ENCODE measurements at places on chromosomes 11 and 22.

DNA sequence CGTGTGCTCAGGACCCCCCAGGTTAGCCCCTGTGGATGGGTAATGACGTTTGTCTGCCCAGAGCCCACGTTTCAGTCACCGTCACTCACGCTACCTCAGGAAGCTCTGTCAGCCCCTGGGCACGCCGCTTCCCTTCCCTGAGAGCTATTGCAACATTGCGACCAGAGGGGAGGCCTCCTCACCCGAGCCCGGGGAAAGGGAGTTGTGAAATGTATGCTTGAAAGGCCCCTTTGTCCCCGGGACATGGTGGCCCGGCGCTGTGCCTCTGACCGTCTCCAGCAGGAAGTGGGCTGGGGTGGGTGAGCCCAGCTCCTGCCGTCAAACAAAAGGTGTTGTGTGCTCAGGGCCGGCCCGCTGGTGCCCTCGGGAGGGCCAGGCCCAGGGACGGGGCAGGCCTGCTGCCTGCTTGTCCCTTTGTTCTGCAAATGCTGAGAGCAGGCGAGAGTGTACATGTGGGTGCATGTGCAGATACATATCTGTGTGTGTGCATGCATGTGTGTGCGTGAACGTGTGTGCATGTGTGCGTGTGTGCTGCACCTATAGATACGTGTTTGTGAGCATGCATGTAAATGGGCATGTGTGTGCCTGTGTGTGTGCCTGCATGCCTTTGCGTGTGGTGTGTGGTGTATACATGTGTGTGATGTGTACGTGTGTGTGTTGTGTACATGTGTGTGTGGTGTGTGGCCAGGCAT is 1125.0 kb downstream of the BRD1 start:
- no peak for DNase-seq

DNA sequence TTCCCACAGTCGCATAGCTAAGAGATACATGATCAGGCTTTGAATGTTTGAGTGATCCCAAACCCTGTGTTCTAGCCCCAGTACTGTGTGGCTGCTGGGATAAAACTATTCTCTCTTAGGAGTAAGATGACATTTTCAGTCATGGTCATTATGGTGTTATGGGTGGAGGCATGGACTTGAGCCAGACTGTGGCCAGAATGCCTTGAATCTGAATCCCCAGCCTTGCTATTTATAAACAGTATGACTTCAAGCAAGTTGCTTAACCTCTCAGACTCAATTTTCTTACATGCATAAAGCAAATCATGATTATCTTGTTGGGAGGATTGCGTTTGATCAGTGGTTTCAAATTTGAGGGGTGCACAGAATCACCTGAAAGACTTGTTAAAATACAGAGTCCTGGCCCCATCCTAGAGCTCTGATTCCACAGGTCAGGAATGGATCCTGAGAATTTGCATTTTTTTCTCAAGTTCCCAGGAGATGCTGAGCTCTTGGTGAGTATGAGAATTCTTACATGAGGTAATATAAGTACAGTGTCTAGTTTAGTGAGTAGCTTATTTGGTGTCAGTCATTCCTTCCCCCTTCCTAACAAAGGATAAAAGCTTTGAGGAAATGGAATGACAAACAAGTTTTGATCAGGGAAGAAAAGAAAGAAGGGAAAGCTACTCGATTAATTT is 571.7 kb downstream of the METTL15 start:
- DNase-seq, result no peak

DNA sequence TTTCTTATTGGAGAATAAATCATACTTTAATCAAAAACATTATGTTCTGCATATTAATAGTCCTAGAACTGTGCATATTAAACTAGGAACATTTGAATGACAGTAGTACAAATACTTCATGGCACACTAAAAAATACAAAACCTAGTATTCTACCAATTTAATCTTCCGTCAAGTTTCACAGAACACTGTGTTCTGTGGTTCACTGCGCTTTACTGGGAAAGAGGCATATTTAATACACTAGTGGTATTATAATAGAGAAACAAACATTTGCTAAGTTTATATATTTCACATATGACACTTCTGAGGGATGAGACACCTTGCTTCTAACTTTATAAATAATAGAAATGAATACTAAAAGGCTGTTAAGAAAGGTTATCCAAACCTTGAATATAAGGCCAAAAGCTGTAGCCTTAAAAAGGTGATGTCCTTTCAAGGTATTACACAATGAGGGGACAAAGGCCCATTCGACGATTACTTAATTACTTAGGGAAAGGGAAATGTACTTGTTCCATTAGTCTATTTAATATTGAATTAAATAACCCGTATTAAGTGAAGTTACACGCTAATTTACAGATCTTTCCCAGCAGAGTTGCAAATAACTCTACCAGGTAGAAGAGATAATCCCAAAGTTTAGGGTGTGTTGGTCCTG is 48.0 kb downstream of the NARS2 start:
- no peak for DNase-seq

- DNase-seq, result no peak
Observed at GRCh38 chr11:9527481-9528135, 45.9 kb upstream of the WEE1 start.

GRCh38 chr11:11524436-11525061 is 97.3 kb downstream of the GALNT18 start:
- no peak for DNase-seq

DNA sequence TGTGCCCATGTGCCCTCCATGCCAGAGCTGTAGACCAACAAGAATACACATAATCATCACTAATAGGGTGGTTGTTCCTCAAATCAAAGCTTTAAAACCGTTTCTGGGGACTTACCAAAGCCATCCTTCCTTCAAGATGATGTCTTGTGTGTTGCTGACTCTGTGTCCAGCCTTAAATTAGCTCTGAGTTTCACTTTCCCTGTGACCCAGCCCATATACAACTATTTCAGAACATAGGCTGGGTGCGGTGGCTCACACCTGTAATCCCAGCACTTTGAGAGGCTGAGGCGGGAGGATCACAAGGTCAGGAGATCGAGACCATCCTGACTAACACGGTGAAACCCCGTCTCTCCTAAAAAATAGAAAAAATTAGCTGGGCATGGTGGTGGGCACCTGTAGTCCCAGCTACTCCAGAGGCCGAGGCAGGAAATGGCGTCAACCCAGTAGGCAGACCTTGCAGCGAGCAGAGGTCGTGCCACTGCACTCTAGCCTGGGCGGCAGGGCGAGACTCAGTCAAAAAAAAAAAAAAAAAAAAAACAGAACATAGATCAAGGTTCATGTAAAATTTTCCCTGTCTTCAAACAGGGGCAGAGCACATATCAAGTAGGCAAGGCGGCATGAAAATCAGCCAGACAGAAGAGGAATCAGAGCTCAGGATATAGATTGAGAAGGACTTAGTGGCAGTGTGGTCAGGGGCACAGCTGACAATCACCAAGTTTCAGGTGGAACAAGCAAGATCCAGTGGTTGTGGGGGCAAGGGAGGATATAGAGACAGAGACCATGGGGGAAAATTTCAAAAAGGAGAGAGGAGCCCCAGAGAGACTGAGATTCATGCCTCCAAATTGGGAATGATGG is at the start of gene PLAAT2:
Gene PLAAT2, minus strand, starts transcription at position 179 of the 855 bp plus-strand sequence. Its CDS starts 55 bp downstream, at position 124.
- DNase-seq, result no peak
